ENCODE measurements at places on chromosomes 4 and X. TPM values are rescaled to one million over a fixed set of nuclear protein-coding genes. Genes with fewer than 3 reads are reported as not detected.

Gene CHST7
- 3.6 TPM for polyA plus RNA-seq

Gene DUSP9
- polyA plus RNA-seq: 0.04 TPM

Gene FABP2
- 1.1 TPM for polyA plus RNA-seq

Gene GALNTL6
- not detected for polyA plus RNA-seq

Gene C4orf51
- not detected for polyA plus RNA-seq

Gene KLKB1
- 0.72 TPM for polyA plus RNA-seq

Gene PDE6B
- 1.9 TPM for polyA plus RNA-seq

Gene HDX
- polyA plus RNA-seq: 0.34 TPM

Gene OTUD6A
- polyA plus RNA-seq: not detected

Gene MMRN1
- polyA plus RNA-seq: 1.6 TPM

Gene PCDH11X
- not detected for polyA plus RNA-seq

Gene CSAG3
- polyA plus RNA-seq: not detected

Gene GPRASP3
- 1.1 TPM for polyA plus RNA-seq

Gene SSX2B
- not detected for polyA plus RNA-seq

Gene ETDB
- not detected for polyA plus RNA-seq

Gene PHOX2B
- polyA plus RNA-seq: not detected

Gene KLF8
- polyA plus RNA-seq: 1.6 TPM

Gene PPP1R2C
- not detected for polyA plus RNA-seq

Gene GC
- not detected for polyA plus RNA-seq

Gene UNC5C
- polyA plus RNA-seq: 0.23 TPM

Gene MAGEC1
- polyA plus RNA-seq: not detected

Gene SPANXN3
- polyA plus RNA-seq: not detected

Gene DSPP
- polyA plus RNA-seq: not detected

Gene SSX4
- not detected for polyA plus RNA-seq

Gene TRIML2
- not detected for polyA plus RNA-seq

Gene TBX22
- polyA plus RNA-seq: not detected

Gene SMPX
- polyA plus RNA-seq: 515 TPM

Gene TEC
- polyA plus RNA-seq: 2.1 TPM

Gene GAGE13
- polyA plus RNA-seq: not detected

Gene GAGE12F
- polyA plus RNA-seq: not detected

Gene TEX13B
- not detected for polyA plus RNA-seq

Gene EDNRA
- 3.8 TPM for polyA plus RNA-seq

Gene VCX3B
- not detected for polyA plus RNA-seq

Gene FDCSP
- not detected for polyA plus RNA-seq

Gene RNF4
- polyA plus RNA-seq: 10.6 TPM

Gene CFAP97
- 7.5 TPM for polyA plus RNA-seq

Gene SPANXD
- polyA plus RNA-seq: not detected

Gene RASGEF1B
- polyA plus RNA-seq: 1.5 TPM

Gene TMEM154
- 0.37 TPM for polyA plus RNA-seq

Gene BEX3
- polyA plus RNA-seq: 74.4 TPM

Gene LEF1
- polyA plus RNA-seq: 0.57 TPM

Gene HELT
- not detected for polyA plus RNA-seq

Gene SPARCL1
- polyA plus RNA-seq: 400 TPM

Gene UGT2B11
- not detected for polyA plus RNA-seq

Gene HOPX
- polyA plus RNA-seq: 83.3 TPM

Gene CT47B1
- not detected for polyA plus RNA-seq

Gene PPEF1
- 0.17 TPM for polyA plus RNA-seq
